ENCODE measurements at places on chromosomes 3 and 15.

DNA sequence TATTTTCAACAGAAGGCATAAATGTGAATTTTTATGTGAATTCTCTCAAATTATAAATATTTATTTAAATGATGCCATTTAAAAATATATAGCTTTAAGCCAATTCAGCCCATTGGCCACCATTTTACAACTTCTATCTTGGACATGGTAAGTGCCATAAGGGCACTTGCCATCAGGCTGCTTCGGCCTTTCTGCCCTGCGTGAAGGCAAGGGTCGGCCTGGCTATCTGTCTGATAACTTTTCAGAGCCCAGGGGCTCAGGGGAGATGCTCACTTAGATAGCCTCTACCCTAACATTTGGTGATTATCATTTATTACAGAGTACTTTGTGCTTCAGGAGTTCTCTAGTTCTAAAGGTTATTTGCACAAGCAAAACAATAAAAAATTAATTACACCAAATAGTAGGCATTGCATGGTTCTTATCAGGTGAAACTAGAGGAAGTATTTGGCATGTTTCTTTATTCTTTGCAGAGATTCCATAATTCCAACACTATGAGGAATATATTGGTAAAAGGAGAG, 62.4 kb upstream of the MBNL1 start:
- no peak for DNase-seq

- peak; percentile 33 for DNase-seq
These were observed 72.9 kb upstream of the NDN start for GRCh38 chr15:23760024-23760423.

- DNase-seq = no peak
These were observed 164.1 kb upstream of the SLC2A2 start for GRCh38 chr3:171190668-171191067.

GRCh38 chr15:95957861-95958260, 372.6 kb upstream of the NR2F2 start:
- DNase-seq = no peak

DNA sequence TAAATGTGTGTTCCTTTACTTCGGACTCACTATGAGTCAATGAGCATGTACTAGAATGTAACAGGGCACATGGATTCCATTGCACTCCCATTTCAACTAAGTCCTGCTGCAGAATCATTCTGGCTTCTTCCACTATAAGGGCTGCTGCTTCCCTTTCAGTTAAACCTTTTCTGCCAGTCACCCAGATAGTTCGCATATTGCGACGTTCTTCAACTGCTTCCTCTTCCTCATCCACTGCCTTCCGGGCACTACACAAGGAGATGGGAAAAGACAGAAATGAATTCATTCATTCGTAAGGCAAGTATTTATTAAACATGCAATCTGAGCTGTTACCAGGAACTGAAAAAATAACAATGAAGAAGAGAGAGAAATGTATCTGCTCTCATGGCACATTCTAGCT, 55.6 kb downstream of the POLQ start:
- DNase-seq = no peak

DNA sequence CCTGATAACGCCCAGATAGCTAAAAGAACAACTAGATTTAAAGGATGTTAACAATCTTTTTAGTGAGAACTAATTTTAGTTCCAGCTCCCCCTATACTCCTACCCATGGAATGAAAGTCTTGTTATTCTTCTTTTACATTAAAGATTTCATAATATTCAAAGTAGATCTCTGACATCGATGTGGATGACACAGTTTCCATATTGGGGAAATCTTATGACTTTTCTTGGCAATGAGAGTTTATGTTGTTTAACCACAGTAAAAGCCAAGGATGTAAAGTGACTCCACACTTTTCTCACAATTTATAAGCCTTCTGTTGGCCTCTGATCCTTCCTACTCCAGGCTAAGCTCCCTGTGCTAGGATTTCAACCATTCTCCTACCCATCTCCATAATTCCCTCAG, 332.6 kb upstream of the KCNMB2 start:
- DNase-seq = no peak

Measured in WERI-Rb-1 (cell line).